ENCODE measurements at places on chromosomes 11 and 22. TPM values are rescaled to one million over a fixed set of nuclear protein-coding genes. Genes with fewer than 3 reads are reported as not detected.

The MUC5AC gene
- total RNA-seq = not detected

DNA sequence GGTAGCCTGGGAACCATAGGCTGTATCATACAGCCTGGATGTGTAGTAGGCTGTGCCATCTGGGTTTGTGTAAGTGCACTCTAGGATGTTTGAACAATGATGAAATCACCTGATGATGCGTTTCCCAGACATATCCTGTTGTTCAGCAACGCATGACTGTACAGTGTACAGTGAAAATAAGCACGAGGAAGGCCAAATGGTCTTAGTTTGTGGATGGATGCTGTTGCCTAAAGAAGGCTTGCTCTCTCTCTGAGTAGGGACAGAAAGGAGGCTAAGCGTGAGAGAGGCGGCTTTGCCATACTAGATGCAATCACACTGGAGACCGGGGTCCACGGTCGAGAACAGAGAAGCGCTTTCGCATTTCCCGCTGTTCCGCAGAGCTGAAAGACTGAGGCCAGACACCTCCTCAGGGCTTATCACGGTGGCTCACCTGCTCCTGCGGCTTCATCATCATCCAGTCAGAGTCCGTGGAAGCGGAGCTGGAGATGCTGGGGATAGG is 27.6 kb upstream of the APLP2 start:
- H3K27me3 ChIP-seq = peaks cover 2% of the 10 kb centered on the region
- no peak overlapping the region for H3K27ac ChIP-seq
- no peak overlapping the region for H3K4me3 ChIP-seq
- H3K4me1 ChIP-seq = no peaks in the 10 kb centered on the region
- H3K36me3 ChIP-seq = no peaks in the 10 kb centered on the region
- no peak for DNase-seq

DNA sequence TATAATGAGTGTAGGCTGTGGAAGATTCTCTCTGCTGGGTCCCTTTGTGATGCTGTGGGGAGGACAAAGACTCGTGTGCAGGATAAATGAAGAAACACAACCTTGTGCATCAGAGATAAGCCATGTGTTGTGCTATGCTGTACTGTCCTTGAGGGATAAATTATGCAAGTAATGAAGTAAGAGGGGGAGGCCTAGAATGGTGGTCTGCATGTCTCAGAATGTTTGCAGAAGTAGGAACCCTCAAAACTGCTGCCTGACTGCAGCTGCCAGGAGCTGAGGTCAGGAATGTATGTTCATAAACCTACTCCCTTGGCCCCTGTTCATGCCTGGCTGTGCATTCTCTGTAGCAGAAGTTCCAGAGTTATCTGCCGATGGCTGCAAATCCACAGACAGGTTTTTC is 4.6 kb upstream of the SMCO4 start:
- no peak overlapping the region for H3K4me3 ChIP-seq
- H3K27me3 ChIP-seq = peaks cover 16% of the 10 kb centered on the region
- H3K27ac ChIP-seq = no peak overlapping the region
- no peaks in the 10 kb centered on the region for H3K36me3 ChIP-seq
- no peak for DNase-seq
- peaks cover 13% of the 10 kb centered on the region for H3K4me1 ChIP-seq

GRCh38 chr11:71991494-71991893 is 7.2 kb upstream of the IL18BP start:
- no peak for DNase-seq
- peaks cover 12% of the 10 kb centered on the region for H3K36me3 ChIP-seq
- H3K4me1 ChIP-seq = peaks cover 7% of the 10 kb centered on the region
- H3K27ac ChIP-seq = no peak overlapping the region
- no peak overlapping the region for H3K4me3 ChIP-seq

DNA sequence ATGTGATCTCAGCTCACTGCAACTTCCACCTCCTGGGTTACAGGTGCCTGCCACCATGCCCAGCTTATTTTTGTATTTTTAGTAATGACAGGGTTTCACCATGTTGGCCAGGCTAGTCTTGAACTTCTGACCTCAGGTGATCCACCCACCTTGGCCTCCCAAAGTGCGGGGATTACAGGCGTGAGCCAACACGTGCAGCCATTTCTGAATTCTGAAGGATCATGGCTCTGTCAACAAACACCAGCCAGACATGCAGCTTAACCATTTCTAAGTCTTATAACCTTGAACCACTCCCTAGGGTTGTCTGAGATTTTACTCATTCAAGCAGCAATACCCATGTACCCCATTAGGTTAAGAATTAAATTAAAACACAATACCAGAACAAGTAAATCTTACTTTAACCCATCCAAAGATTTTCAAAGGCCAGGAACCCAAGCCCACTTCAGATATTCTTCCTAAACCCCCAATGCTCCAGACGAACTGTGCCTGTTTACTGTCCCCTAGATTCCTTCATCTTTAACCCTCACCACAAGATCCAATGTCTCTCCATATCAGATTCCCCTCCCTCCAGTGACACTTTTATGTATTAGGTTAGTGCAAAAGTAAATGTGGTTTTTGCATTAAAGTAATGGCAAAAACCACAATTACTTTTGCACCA is 4.0 kb downstream of the RPS13 start:
- peaks cover 20% of the 10 kb centered on the region for H3K4me1 ChIP-seq
- peaks cover 49% of the 10 kb centered on the region for H3K36me3 ChIP-seq
- H3K4me3 ChIP-seq = no peak overlapping the region
- H3K27me3 ChIP-seq = no peaks in the 10 kb centered on the region

The SLC43A3 gene
- total RNA-seq = 255 TPM

- H3K27me3 ChIP-seq = peaks cover 8% of the 10 kb centered on the region
- no peak overlapping the region for H3K27ac ChIP-seq
- no peak overlapping the region for H3K4me3 ChIP-seq
Observed at GRCh38 chr11:12362857-12363256, 14.5 kb upstream of the PARVA start.

DNA sequence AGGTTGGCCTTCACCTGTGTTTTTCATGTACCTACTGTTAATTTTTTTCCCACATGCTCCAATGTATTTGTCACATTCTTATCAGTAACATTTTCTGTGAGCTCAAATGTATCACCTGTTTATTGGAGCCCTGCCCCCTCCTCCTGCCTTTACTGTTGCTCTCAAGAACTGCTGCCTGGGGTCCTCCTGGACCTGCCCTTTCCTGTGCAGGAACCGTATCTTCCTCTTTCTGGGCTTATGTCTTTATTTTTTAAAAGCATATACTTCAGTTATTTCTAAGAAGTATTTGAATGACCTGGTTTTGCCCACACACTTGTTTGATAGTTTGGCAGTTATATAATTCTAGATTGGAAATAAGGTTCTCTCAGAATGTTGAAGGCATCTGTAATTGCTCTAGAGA is 5.9 kb downstream of the FAM118B start:
- no peak overlapping the region for H3K27ac ChIP-seq
- H3K4me1 ChIP-seq = peaks cover 15% of the 10 kb centered on the region
- H3K27me3 ChIP-seq = peaks cover 7% of the 10 kb centered on the region
- H3K4me3 ChIP-seq = no peak overlapping the region

GRCh38 chr11:4006946-4007680 is 87.5 kb upstream of the RRM1 start:
- peak overlapping the region; percentile 20 for H3K27ac ChIP-seq
- no peak overlapping the region for H3K4me3 ChIP-seq
- DNase-seq = no peak
- no peaks in the 10 kb centered on the region for H3K27me3 ChIP-seq
- H3K36me3 ChIP-seq = peaks cover 9% of the 10 kb centered on the region

The DNAJB7 gene
- total RNA-seq = not detected

The BARX2 gene
- total RNA-seq = 4.7 TPM

DNA sequence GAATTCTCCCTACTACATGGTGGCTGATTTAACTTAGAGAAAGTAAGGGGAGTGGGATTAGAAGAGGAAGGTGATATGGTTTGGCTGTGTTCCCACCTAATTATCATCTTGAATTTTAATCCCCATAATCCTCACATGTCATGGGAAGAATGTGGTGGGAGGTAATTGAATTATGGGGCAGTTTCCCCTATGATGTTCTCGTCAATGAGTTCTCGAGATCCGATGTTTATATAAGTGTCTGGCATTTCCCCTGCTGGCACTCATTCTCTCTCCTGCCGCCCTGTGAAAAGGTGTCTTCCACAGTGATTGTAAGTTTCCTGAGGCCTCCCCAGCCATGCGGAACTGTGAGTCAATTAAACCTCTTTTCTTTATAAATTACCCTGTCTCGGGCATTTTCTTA is 169.3 kb downstream of the CASP12 start:
- DNase-seq = no peak
- H3K27ac ChIP-seq = no peak overlapping the region
- peaks cover 16% of the 10 kb centered on the region for H3K4me1 ChIP-seq

The CARNS1 gene
- total RNA-seq = 0.83 TPM

DNA sequence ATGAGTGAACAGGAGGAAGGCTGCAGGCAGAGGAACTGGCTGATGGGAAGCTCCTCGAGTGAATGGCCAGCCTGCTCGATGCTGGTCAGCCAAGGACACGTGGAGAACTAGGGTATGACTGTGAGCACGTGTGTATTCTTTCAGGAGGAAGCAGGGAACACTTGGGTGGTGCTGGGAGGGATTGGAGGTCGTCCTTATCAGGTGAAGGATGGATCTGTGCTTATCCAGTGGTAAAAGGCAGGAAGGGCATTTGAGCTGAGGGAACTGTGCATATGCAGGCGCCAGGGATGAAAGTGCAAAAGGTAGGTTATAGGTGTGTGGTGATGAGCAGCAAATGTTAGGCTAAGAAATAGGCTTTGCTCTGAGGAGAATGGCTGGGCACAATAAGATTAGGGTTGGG is 9.7 kb upstream of the SLCO2B1 start:
- H3K36me3 ChIP-seq = peaks cover 2% of the 10 kb centered on the region
- H3K4me3 ChIP-seq = no peak overlapping the region
- peaks cover 43% of the 10 kb centered on the region for H3K4me1 ChIP-seq

GRCh38 chr11:72239849-72240460 is 4.0 kb downstream of the PHOX2A start:
- DNase-seq = no peak
- peaks cover 18% of the 10 kb centered on the region for H3K4me1 ChIP-seq
- peaks cover 29% of the 10 kb centered on the region for H3K36me3 ChIP-seq
- peak overlapping the region; percentile 78 for H3K27ac ChIP-seq

GRCh38 chr22:48660104-48660789 is 1167.4 kb downstream of the BRD1 start:
- no peaks in the 10 kb centered on the region for H3K27me3 ChIP-seq
- no peaks in the 10 kb centered on the region for H3K36me3 ChIP-seq
- no peak for DNase-seq
- no peak overlapping the region for H3K4me3 ChIP-seq
- no peaks in the 10 kb centered on the region for H3K4me1 ChIP-seq
- no peak overlapping the region for H3K27ac ChIP-seq

- H3K4me1 ChIP-seq = no peaks in the 10 kb centered on the region
- H3K27ac ChIP-seq = no peak overlapping the region
- no peak for DNase-seq
- H3K36me3 ChIP-seq = no peaks in the 10 kb centered on the region
Observed at GRCh38 chr11:126702987-126703386, 297.6 kb downstream of the KIRREL3 start.

The PKP3 gene
- total RNA-seq = not detected

- no peaks in the 10 kb centered on the region for H3K36me3 ChIP-seq
- no peaks in the 10 kb centered on the region for H3K4me1 ChIP-seq
- DNase-seq = no peak
- no peak overlapping the region for H3K27ac ChIP-seq
- no peak overlapping the region for H3K4me3 ChIP-seq
- H3K27me3 ChIP-seq = peaks cover 1% of the 10 kb centered on the region
Observed at GRCh38 chr11:101863361-101863760, 51.4 kb upstream of the CEP126 start.

The RFPL2 gene
- total RNA-seq = not detected

- no peak for DNase-seq
- no peaks in the 10 kb centered on the region for H3K4me1 ChIP-seq
- no peaks in the 10 kb centered on the region for H3K36me3 ChIP-seq
- no peak overlapping the region for H3K27ac ChIP-seq
Observed at GRCh38 chr11:102683277-102683676, 22.3 kb downstream of the MMP27 start.

GRCh38 chr11:63663809-63664208 is 7.4 kb downstream of the ATL3 start:
- no peak for DNase-seq
- no peak overlapping the region for H3K4me3 ChIP-seq
- peaks cover 33% of the 10 kb centered on the region for H3K4me1 ChIP-seq

DNA sequence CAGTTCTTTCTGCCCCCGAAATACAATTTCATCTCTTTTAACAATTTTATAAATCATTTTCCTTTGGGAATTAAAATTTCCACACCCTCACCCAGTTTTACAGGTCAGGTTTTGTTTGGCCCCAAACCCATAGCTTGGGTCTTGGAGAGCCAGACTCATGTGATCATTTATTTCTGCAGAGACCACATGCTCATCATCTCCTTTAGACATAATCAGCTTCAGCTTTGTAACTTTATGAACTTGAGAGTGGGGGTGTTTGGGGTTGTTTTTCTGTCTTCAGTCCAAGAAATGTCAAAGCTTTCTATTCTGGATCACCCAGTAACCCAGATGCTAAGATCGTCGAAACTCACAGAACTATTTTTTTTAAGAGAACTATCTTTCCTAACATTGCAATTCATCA is 70.9 kb downstream of the DBX1 start:
- no peak for DNase-seq
- H3K4me3 ChIP-seq = no peak overlapping the region
- H3K27me3 ChIP-seq = peaks cover 14% of the 10 kb centered on the region
- no peaks in the 10 kb centered on the region for H3K36me3 ChIP-seq

DNA sequence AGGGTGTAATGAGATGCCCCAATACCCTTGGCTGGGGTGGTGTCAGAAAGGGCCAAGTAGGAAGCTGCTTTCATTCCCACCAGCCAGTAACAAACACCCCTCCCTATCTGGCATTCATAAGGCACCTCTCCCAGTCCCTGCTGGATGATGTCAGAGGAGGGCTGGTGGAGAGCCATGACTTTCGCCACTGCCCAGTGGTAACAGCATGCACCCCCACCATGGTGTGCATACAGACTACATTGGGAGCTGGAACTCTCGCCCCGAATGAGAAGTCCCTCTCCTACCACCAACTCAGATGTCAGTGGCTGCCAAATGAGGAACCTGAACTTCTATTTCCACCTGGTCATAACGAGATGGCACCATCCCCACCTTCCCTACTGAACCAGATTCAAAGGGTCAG is 73.3 kb downstream of the SGSM3 start:
- H3K27ac ChIP-seq = no peak overlapping the region
- DNase-seq = no peak
- H3K36me3 ChIP-seq = peaks cover 30% of the 10 kb centered on the region
- H3K27me3 ChIP-seq = no peaks in the 10 kb centered on the region
- no peak overlapping the region for H3K4me3 ChIP-seq
